ENCODE measurements at places on chromosomes 16 and 17.

- no peak for DNase-seq
These were observed 25.1 kb downstream of the SOX9 start for GRCh38 chr17:72145962-72146361.

- peak; percentile 55 for DNase-seq
These were observed 9.1 kb upstream of the ARL5C start for GRCh38 chr17:39174920-39175694.

DNA sequence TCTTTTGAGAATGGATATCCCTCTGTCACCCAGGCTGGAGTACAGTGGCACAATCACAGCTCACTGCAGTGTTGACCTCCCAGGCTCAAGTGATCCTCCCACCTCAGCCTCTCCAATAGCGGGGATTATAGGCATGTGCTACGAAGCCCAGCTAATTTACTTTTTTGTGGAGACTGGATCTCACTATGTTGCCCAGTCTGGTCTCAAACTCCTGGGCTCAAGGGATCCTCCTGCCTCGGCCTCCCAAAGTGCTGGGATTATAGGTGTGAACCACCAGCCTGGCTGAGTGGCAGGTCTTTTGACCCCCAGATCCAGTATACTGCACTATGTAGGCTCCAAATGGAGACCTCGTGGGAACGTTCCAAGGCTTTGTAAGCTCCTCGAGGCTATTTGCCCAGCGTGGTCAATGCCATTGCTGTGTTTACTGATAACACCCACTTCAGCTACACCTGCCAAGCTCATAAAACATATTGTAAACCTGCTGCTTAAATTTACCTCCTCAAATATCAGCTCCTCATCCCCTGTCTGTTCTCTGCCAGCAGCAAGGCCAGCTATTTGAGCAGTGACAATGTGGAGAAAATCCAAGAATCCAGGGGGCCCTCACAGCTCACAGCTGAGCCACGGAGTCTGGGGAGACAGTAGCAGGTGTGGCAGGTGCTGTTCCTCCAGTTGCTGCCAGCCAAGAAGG lies 16.2 kb upstream of the KIFC3 start:
- no peak for DNase-seq

GRCh38 chr16:57795431-57795878 lies 6.8 kb downstream of the KIFC3 start:
- peak; percentile 56 for DNase-seq

DNA sequence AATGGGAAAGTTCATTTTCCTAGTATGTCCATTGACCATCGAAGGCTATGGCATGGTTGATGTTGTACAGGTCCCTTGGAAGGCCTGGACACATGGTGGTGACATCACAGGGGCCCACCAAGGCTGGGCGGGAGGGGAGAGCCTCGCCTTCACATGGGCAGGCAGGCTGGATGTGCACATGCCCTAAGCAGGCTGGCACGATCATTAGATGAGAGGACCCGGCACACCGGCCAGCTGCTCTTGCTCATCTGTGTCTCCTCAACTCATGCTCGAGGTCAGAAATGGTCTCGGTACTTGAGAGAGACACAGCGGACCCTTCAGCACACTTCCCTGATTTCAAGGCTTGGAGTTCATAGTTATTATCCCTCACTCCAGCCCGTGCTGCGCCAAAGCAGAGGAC lies 416.9 kb upstream of the ZFHX3 start:
- no peak for DNase-seq

DNA sequence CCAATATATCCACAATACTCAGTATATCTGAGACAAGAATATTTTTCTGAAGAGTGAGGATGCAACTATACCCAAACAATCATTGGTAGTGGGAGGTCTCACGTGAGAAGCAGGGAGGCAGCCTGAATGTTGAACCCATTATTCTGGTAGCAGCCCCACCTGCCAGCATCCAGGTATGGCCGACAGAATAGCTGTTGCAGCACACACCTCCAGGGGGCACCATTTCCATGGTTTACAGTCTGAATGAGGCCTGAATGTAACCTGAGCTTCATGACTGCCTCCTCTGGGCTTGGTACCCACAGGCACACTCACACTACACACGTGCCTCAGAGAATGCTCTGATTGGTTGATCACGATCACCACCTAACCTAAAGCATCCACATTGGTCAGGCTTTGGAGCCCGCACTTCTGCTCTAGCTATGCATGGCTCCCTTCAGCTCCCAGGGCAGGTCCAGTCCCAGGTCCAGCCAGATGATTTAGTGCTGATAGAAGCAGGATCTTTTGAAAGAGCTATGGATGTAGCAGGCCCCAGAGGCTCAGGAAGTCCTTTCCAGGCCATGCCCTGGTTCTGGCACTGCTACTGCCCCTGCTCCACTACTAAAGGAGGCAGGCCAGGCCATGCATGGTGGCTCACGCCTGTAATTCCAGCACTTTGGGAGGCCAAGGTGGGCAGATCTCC lies 11.0 kb upstream of the CBFB start:
- DNase-seq, result peak; percentile 92

DNA sequence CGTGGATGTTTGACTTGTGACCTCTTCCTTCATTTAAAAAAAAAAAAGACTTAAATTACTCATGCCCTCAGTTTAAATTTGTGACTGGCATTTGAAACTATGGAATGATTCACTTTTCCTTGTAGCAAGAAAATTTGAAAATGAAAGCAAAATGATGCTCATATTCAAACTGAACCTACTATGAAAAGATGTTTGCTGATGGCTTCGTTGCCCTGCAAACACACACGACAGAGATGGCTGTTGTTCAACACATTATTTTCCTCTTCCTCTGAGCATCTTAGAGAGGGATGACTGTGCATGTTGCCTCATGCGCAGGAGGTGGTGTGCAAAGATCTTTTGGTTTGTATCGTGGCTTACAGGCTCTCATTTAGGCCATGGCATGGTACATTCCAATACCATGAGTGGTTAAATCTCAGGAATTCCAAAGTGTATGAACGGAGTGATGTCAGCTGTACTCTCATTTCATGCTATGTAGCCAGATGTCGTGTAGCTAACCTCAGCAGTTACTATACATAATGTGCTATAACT lies 164.5 kb downstream of the PRKCA start:
- DNase-seq, result peak; percentile 99

DNA sequence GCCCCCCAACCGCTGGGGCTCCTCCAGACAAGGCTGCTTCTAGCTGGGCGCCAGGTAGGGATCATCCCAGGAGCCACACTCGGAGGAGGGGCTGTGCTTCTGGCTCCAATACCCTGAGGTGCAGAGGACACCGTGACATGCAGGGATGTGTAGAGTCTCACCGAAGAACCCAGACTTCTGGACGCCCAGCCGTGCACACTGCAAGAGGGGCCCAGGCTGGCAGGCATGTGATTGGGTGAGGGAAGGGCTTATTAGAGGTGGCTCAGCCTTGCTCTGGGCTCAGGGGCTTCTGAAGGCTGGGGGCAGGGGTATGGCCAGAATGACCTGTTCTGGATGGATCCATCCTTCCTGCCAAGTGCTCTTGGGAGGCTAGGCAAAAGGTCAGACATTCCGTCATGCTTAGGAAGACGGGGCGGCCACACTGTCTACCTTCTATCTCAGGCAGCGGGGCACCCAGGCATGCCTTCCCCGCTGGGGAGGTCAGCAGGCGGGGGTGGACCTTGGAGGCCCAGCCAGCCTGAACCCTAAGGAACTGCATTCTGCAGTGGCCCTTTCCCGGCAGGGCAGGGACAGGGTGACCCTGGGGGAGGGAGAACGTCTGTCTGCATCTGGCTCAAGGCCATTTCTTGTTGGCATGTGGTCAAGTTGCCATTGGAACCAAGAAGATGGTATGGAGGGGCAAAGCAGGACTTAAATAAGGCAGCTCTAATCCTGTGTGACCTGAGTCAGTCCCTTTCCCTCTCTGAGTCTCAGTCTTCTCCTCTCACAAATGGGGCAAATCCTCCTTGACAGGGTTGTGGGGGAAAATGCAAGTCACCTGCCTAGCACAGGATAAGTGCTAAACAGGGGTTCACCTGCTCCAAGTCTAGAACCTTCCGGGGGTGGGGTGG lies 5.8 kb upstream of the ADGRG1 start:
- DNase-seq, result no peak

GRCh38 chr16:70695331-70696070 lies 9.6 kb upstream of the MTSS2 start:
- peak; percentile 32 for DNase-seq

GRCh38 chr17:61803796-61804195 lies 59.5 kb downstream of the BRIP1 start:
- DNase-seq, result no peak
